NCI-H524 (cell line): ENCODE measurements at places on chromosomes 11 and 22.

DNA sequence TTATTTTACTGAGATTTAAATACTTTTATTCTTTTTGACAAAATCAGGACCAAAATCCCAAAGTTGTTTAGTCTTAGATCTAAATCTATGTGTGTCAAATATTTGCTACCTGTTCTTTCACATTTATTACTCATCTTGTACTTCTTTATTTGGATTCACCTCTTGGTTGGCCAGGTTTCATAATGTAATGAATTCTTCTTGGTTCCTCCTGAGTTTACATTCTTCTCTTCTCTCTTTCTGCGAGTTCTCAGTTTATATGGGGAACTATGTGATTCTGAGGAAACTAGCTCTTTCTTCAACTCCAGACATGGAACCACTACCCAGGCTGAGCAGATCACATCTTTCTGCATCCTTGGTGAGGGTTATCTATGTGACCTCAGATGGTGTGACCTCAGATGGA, 50.2 kb downstream of the EHF start:
- DNase-seq = no peak

DNA sequence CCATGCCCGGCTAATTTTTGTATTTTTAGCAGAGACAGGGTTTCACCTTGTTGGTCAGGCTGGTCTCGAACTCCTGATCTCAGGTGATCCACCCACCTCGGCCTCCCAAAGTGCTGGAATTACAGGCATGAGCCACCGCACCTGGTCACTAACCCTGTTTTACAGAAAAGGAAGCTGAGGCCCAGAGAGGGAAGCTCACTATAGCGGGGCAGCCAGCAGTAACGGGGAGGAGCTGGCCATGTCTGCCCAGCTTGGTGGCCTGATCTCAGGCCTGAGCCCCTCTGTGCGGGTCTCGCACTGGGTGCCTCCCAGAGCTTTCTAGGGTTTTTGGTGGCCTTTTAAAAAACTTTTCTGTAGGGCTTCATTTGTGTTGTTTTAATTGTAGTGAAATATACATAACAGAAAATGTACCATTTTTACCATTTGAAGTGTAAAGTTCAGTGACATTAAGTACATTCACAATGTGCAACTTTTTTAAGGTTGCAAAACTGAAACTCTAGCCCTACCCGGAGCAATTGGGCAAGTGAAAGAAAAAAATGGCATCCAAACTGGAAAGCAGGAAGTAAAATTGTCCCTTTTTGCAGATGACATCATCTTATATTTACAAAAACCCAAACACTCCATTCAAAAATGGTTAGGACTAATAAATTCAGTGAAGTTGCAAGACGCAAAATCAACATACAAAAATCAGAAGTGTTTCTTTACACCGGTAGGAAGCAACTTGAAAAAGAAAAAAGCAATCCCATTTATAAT, 14.5 kb upstream of the CYTH4 start:
- no peak for DNase-seq

DNA sequence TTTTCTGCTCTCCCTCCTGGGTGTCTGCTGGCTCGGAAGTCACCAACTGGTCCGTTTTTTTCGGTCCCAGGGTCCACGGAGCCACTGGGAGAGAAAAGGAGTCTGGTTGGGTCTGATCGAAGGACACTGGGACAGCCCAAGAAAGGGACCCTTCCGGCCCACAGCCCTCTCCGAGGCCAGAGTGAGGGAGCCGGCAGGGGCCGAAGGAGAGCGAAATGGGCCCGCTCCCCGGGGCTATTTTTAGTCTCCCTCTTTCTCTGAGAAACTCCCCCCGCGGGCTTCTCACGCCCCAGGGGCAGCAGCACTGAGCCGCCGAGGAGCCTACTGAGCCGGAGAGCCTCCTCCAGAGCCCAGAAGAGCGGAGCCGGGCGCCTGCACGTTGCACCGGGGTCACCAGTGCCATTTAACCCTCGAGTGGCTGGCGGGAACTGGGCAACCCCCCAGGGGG, 1.9 kb downstream of the ESAM start:
- DNase-seq = no peak

DNA sequence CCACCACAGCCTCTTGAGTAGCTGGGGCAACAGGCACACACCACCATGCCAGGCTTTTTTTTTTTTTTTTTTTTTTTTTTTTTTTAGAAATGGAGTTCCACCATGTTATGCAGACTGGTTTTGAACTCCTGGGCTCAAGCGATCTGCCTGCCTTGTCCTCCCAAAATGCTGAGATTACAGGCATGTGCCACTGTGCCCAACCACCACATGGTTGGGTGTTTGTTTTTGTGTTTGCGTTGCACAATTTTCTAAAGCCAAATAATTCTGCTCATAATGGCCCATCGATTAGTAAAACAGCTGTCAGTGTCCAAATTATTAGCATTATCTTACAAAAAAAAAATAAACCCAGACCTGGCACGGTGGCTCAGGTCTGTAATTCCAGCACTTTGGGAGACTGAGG, 65.8 kb downstream of the DDIAS start:
- no peak for DNase-seq

DNA sequence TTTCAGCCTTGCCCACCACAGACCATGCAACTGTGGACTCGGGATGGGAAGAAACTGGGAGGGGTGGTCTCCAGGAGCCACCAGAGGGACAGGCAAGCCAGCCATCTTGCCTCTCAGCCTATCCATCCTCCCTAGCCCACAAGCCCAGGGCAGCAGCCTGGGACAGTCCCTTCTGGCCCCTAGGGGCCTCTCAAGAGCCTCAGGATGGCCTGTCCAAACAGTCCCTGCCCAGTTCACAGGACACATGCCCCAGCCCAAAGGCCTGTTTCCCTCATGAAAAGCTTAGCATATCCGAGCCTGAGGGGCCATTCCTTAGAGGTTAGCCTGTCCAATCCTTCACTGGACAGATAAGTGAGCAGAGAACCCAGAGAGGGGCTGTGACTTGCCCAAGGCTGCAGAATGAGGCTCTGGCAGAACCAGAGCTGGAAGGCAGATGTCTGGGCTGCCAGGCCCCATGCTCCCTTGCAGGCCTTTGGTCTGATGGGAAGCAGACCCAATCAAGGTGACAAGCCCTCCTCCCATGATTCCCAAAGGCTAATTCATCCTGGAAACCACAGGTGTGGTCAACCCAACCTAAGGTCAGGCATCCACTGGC, 28.2 kb downstream of the LRRC10B start:
- DNase-seq = no peak

- DNase-seq = peak; percentile 8
These were observed 378.0 kb downstream of the NTM start for GRCh38 chr11:131748151-131749050.

DNA sequence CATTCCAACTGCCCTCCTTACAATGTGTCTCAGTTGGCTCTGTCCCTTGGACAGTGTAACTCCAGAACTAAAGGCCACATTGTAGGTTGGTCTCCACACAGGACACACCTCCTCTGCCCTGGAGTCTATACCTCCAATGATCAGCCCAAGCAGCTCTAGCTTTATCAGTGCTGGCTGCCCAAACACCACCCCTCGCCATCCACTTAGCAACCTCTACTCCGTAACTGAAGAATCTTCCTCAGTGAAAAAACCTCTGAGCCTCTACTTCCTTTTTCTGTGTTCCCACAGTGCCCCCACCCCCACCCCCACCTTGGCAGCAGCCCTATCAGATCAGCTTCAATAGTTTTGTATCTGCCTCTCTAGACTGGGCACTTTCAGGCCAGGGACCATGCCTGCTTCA, 33.4 kb downstream of the SERPINH1 start:
- DNase-seq = no peak

GRCh38 chr11:107856981-107857517, 1.5 kb downstream of the SLC35F2 start:
- no peak for DNase-seq

DNA sequence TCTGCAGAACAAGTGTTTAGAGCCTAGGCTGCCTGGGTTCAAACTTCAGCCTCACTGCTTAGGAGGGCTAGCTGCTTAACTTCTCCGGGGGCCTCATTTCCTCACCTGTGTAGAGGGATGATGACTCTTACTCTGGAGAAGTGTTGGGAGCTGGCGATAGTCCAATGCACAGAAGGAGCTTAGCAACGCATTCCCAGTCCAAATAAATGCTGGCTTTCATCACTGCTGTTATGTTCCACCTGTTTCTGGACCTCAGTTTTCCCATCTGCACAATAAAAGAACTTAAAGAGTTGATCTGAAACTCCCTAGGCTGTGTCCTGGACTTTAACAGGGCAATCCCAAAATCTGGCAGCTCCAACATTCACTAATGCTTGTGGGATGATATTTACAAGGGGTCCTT, 337.8 kb downstream of the MIAT start:
- peak; percentile 61 for DNase-seq

GRCh38 chr11:71140206-71140919, 112.0 kb downstream of the SHANK2 start:
- DNase-seq = no peak

DNA sequence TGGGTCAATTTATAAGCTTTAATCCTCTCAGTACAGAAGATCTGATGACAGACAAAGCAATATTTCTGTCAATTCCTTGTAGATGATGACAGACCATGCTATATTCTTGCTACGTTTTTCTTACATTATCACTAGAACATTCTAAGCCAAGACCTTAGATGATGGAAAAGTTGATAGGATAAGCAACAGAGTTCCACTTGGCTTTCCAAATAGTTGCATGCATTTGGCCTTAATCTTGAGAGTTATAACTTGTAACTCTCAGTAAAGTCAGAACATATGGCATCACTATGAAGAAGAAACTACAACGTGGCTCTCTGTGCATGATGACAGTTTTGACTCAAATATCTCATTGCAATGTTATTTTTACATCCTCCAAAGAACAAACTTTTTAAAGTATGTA, 544.3 kb upstream of the LRRC4C start:
- no peak for DNase-seq

GRCh38 chr22:16970446-16970845, 37.6 kb downstream of the GAB4 start:
- no peak for DNase-seq

DNA sequence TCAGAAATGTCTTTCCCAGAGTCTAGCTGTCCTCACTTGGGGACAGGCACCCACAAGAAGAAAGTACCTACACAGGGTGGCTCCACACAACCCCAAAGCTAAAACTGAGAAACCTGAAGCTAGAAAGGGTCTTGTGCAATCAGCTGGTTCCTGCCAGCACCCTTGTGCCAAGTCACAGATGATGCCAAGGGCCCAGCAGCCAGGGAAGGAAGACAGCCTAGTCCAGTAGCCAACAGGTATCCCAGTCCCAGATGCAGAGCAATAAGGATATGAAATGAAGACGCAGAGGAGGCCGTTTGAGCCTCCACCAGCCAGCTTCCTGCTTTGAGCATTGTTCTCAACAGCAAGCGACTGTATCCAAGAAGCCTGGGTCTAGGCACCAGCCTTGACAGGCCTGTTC, 6.1 kb downstream of the PLEKHA7 start:
- no peak for DNase-seq

GRCh38 chr11:12950670-12951069, 58.4 kb upstream of the RASSF10 start:
- no peak for DNase-seq

DNA sequence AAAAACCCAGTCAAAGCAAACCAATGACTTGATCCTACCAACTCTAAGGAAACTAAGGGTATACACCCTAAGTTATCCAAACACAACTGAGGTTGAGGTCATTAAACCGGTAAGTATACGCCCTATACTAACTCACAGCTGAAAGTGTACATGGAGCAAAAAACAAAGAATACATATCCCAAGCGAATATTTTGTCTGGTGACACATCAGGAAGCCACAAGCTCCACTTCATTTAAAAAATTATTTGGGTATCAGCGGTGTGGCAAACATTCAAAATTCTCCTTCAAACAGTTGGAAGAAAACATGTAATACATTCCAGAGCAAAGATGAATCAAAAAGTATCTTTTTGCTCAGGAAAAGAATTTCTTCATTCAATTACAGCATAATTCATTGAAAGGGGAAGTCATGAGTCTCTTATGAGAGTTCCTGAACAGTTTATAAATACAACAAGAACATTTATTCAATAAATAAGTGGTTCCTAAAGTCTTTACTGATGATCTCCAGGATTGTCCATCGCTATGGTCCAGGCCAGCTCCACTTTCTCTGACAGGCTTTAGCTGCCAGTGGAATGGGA, 4.5 kb upstream of the JAML start:
- DNase-seq = no peak

- DNase-seq = no peak
These were observed 33.2 kb upstream of the FBLN1 start for GRCh38 chr22:45469281-45470073.

DNA sequence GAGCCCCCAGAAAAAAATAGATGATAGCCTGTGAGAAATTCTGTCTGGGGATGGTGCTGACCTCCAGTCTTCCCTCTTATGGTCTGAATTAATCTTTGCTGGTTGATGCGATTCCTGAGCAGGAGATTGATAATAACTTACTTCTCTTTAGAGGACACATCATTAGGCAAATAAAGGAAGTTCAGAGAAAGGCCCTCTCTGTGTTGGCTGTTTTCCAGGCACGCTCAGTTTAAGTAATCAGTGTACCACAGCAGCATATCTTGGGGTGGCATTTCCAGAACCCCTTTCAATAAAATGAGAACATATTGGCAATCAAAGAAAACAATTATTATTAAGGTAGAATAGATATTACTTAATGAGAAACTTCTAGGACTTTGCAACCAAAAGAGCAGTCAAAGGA, 1129.3 kb upstream of the RAG2 start:
- DNase-seq = no peak

- DNase-seq = no peak
These were observed 4.1 kb upstream of the CD82 start for GRCh38 chr11:44561275-44561805.

GRCh38 chr11:35950082-35950481, 6.2 kb downstream of the LDLRAD3 start:
- DNase-seq = no peak

DNA sequence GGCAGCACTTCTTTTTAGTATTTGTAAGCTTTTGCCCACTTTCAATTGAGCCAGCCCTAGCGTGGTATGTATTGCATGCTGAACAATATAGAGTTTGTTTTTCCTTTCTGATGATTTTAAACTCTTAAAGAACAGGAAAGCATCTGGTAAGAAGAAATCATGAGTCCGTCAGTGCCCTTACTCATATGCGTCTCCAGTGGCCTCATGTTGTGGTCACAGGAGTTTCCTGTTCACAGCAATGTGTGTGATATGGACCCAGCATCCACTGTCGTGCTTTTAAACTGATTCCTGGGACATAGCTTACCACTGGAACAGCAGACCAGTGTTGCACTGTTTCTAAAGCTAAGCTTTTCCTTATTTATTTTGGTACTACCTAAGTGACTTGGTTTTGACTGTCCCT, 40.1 kb downstream of the BID start:
- DNase-seq = no peak
